H4 (cell line): ENCODE measurements at places on chromosomes 16 and 17.

DNA sequence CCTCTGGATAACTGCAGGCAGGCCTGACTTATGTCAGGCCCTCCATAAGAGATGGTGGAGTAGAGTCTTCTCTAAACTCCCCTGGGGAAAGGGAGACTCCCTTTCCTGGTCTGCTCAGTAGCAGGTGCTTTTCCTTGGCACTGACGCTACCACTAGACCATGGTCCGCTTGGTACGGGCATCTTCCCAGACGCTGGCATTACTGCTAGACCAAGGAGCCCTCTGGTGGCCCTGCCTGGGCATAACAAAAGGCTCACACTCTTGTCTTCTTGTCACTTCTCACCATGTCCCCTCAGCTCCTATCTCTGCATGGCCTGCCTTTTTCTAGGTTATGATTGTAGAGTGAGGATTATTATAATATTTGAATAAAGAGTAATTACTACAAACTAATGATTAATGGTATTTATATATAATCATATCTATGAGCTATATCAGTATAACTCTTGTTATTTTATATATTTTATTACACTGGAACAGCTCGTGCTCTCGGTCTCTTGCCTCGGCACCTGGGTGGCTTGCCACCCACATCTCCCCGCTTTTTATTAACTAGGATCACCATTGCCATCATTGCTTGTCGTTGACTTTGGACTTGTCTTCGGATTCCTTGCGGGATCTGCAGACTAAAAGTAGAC is 59.8 kb upstream of the ARL4D start:
- DNase-seq: peak; percentile 53

DNA sequence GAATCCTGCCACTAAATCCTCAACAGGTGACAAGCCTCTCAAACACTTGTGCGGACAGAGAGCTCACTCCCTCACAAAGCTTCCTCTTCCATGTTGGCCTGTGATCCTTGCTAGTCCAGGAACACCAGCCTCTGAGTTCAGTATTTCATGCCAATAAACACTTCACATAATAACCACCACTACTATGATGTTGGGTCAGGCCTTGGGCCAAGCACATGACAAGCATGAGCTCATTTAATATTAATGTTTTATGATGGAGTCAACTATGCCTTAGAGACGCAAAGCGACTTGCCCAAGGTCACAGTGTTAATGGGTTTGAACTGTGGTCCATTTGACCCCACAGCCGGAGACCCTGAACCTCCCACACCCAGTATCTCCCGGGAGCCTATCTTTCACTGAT is 129.1 kb downstream of the GAS7 start:
- DNase-seq: no peak

GRCh38 chr16:53357955-53358354 is 76.3 kb upstream of the RBL2 start:
- DNase-seq: no peak

DNA sequence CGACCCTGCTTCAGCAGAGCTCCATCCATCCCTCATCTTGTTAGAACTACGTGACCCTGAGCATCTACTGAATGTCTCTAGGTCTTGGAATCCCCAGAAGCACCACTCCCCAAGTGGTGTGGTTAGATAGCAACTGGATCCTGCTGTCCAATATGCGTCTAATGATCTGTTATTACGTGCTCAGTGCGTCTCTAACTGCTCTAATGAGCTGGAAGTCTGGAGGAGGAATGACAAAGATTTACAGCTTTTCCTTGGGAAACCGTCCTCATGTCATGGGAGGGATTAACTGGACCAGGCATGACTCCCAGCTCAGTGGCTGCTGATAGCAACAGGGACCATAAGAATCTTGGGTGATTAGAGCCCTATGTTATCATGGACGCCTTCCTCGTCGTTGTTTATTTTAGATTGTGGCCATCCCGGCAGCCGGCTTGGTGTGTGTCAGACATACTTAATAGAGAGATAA is 150.9 kb downstream of the HS3ST3B1 start:
- DNase-seq: no peak

- no peak for DNase-seq
Measured at GRCh38 chr17:33944412-33944811, 310.7 kb upstream of the CCL2 start.

DNA sequence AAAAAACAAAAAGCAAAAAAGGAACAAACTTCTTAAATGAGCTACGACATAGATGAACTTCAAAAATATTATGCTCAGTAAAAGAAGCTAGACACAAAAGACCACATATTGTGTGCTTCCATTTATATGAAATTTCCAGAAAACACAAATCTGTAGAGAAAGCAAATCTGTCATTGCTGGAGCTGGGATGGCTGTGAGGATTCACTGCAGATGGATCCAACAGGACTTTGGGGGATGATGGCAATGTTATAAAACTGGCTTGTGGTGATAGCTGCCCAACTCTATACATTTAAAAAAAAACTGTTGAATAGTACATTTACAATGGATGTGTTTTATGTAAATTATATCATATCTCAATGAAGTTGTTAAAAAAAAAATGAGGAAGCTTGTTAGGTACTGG is 52.6 kb upstream of the MAP3K14 start:
- DNase-seq: no peak

GRCh38 chr17:46741122-46741730 is 77.3 kb downstream of the WNT3 start:
- DNase-seq: no peak

DNA sequence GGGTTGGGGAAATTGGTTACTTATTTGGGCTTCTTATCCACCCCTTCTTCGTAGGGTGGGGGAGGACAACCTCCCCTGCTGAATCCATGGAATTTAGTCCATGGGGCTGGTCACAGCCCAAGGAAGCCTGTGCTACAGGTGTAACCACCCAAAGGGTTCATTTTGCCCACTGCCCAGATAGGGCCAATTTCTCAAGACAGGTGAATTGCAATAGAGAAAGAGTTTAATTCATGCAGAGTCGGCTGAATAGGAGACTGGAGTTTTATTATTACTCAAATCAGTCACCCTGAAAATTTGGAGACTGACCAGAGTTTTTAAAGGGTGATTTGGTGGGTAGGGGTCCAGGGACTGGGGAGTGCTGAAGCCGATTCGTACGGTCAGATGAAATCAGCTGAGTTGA is 101.5 kb upstream of the HS3ST2 start:
- no peak for DNase-seq

GRCh38 chr17:56972111-56972730 is 5.7 kb upstream of the SCPEP1 start:
- DNase-seq: no peak

- no peak for DNase-seq
Measured at GRCh38 chr16:5044011-5044540, 10.3 kb upstream of the NAGPA start.

- DNase-seq: no peak
Measured at GRCh38 chr16:75745242-75745641, 19.0 kb upstream of the CPHXL start.

- DNase-seq: no peak
Measured at GRCh38 chr17:8896641-8897635, 29.5 kb upstream of the PIK3R6 start.

DNA sequence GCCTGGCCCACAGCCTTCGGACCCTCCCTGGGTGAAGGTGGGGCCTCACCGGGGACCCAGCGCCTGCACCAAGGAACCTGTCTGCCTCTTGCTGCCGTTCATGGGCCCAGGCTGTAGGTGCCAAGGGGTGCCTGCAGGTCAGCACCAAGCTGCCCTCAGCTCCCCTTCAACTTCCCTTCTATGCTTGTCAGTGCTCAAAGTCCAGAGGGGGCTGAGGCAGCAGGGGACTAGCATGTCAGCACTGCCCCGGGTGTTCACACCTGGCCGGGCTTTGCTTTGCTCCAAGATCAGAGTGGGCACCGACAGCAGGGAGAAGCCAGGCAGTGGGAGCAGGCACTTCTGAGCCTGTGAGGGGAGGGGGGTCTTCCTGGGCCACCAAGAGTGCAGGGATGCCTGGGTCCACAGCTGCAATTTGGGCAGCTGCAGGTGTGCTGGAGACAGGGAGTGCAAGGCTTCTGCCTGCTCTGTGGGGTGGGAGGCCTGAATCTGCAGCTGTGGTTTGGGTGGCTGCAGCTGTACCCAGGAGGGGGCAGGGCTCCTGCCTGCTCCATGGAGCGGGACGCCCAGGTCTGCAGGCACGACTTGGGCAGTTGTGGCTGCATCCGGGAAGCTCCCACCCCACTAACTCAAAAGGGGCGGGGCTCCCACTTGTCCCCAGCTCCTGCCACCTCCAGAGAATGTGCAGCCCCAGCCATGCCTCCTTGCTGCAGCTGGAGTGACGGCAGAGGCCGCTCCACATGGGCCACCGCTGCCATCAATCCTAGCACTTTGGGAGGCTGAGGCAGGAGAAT is 27.6 kb upstream of the PRM1 start:
- no peak for DNase-seq

DNA sequence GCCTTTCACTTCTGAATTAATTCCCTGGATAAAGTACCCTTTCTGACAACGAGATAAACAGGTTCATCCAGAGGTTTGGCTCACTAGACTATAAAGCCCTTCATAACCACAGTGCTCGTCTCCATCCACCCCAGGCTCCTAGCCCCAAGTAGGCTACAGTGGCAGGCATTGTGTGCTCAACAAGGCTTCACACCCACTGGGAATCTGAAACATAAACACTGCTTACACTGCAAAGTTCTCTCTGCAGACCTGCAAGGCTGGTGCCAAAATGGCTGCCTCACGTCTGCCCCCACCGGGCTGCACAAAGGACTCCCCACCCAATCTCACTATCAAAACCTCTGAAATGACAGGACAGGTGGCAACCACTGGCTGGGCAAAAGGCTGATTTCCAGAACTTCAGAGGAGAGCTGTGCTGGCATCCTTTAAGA is 5.1 kb upstream of the HLF start:
- DNase-seq: no peak

DNA sequence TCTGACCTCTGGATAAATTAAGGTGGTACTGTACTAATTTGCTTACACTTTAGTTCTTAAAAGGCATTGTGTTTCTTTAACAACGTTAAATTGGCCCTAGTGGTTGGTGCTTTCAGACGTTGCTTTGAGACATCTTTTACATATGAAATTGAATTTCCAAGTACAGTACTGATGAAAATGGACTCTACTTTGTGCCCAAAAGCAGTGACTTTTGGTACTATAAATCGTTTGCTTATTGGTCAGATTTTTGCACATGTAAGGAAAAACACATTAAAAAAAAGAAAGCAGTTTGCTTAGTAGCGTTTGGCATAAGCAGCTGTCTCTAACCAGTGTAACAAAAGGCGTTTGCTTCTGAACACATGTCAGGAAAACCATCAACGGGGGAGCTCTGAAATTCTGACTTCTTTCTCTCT is 139.6 kb downstream of the CDK5R1 start:
- DNase-seq: no peak

- no peak for DNase-seq
Measured at GRCh38 chr17:12900474-12900873, 111.2 kb downstream of the ARHGAP44 start.

- no peak for DNase-seq
Measured at GRCh38 chr16:11725457-11725856, 17.2 kb downstream of the TXNDC11 start.

GRCh38 chr16:38941-39892 is 14.2 kb downstream of the POLR3K start:
- no peak for DNase-seq

DNA sequence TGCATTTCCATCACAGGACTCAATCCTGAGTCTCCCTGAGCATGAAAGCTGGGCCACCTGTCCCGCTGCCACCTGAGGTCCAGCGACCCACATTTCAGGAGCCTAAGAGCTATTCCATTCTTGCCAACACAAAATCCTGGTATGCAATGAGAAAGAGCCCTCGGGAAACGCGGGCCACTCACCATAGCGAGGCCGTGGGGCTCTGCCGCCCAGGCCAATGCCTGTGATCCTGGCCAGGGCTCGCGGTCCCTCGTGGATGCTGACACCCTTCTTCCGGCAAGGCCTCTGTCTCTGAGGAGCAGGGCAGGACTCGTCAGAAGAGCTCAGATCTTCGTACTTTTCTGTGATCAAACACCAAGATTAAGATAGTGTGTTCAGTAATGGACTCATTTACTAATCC is 11.6 kb downstream of the NUDT16L1 start:
- no peak for DNase-seq
